ENCODE measurements at places on chromosomes 12 and 14.

DNA sequence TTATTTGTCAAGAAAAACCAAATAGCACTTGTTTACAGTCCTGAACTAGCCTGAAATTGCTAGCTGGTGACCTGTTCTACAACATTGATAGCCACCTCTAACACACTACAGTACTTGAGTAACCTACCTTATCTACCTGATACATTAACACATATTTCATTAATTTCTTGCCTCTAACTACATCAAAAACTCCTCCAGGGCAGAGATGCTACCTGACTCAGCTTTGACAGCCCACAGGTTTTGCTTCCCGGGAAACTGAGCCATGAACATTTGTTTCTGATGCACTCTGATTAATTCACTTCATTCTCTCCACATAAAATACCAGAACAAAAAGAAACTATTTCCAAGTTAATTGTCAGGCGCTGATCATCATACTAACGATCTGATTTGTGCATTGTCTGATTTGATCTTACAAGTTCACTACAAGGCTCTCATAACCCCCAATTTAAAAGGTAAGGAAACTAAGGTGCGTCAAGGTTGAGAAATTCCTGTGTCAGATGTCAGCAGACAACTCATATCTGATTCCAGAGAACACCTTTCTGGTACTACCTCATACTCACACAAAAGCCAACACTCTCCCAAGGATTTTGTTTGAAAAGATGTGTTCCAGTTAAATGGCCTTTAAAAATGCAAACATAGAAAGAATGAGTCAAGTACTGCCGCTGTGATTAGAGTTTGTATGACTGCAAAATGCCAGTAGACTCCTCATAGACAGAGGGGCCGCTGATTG lies 768.7 kb downstream of the BCL11B start:
- no peak for DNase-seq

GRCh38 chr12:102549691-102550090 lies 69.3 kb upstream of the IGF1 start:
- no peak for DNase-seq

DNA sequence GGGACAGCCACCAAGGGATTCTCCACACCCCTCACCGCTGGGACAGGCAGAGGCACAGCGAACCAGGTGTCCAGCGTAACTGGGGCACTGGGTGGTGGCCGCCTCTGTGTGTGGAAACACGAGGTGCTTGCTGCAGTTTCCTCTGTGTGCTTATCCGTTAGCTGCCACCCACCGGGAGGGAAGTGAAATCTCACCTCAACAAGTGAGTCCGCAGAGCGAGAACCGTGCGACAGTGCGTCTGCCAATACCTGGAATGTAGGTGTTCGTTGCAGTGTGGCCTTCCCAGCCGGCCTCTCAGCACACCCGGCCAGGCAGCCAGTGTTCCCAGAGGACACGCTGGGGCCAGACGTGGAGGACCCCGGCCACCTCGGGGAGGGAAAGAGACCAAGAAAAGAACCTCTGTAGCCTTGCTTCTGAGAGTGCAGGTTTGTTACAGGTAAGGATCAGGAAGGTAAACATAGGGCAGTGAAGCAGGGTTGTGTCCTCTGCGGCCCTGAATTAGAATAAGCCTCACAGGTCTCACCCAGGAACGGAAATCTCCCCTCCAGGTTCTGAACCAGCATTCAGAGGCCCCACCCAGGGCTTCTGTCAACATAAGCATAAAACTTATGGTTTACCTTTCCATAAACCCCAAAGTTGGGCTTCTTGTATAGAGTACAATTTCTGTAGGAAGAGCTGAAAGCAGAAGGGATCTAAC lies 1.5 kb downstream of the BCL2L14 start:
- no peak for DNase-seq

DNA sequence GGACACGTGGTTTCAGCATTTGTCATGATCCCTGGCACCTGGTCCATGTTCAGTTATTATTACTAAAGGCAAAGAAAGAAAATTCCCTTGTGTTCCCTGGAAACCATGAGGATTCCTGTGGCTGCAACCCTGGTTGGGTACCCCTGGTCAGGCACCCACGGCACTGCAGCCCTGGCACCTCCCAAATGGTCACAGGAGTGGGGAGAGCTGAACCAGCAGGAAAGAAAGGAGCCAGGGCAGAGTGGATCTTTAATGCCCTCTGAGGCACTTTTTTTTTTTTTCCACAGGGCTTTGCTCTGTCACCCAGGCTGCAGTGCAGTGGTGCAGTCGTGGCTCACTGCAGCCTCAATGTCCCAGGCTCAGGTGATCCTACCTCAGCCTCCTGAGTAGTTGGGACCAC lies 17.5 kb downstream of the CINP start:
- DNase-seq, result no peak

DNA sequence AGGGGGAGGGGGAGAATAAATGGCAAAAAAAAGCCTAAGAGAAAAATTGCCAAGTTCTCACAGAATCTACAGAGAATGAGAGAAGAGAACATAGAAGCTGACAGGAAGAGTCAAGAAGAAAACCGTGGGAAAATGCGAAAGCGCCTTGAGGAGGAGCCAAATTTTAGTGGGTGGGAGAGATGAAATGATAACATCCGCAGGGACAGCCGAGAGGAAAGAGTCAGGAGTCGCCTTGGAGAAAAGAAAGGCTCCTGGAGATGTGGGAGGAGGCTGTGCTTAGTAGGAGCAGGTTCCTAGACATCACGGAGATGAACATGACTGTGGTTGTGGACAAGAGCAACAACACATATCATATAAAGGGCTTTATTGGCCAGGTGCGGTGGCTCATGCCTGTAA lies 49.4 kb downstream of the PHLDA1 start:
- DNase-seq, result no peak

- no peak for DNase-seq
Measured at GRCh38 chr14:92391726-92392125, 68.8 kb downstream of the SLC24A4 start.

DNA sequence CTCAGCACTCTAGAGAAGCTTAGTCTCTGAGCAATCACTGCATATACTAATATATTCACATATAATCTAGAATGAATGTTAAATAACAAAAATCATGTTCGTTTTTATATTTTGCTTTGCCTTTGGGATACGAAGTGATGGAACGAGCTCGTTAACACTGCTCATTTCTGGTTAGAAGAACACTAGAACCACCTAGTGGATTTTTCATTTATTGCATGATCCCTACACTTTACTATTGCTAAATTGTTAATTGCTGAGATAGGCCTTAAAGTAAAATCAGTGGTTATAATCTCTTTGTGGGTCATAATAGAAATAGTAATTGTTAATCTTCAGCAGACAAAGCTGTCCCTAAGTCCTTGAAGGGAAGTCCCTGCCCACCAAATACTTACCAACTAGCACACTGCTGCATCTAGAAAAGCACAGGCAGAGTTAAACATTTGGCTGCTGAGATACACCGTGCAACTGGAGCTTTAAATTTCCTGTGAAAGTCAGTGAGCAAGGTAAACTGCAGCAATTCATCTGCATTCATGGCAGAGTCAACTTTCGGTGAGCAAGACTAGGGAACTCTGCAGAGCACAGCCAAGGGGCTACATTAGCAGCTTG lies 353.7 kb downstream of the APAF1 start:
- DNase-seq, result peak; percentile 78

- no peak for DNase-seq
Measured at GRCh38 chr12:6954316-6955107, 3.4 kb downstream of the PTPN6 start.

DNA sequence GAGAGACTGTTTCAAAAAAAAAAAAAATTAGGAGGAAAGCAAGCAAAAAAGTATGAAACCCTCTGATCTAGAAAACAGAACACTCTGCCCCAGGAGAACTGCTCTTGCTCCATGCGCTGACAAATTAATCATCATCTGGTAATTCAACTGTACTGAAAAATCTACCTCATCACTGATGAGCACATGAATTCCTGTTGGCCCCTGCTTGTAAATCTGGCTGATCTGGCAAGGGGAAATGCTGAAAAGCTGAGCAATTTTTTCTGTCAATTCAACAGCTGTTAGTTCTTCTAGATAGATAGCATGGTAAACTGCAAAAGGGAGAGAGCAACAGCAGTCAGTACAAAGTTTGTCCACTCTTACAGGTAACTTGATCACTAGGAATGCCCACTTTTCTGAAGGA lies 15.2 kb upstream of the CSRNP2 start:
- no peak for DNase-seq

DNA sequence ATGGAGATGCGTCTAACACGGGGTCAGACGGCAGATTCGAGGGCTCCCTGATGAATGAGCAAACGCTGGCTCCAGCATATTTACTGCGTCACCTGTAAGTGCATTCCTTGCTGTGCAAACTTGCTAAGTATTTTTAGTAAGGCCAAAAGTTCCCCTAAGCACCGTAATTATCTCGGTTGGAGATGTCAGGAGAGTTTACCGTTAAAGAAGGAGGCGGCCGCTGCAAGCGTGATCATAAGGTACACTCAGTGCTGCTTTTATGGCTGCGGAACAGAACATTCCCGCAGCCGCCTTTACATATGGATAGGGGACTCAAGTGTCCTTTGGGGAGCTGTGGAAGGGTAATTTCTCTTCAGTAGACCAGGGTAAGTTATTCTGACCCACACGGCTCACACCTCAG lies 175.6 kb downstream of the GLT1D1 start:
- no peak for DNase-seq

- no peak for DNase-seq
Measured at GRCh38 chr12:52461693-52462092, 9.7 kb upstream of the KRT6B start.

All from GM03348 (cell line).